ENCODE measurements at places on chromosomes 11 and 22. TPM values are rescaled to one million over a fixed set of nuclear protein-coding genes. Genes with fewer than 3 reads are reported as not detected.

DNA sequence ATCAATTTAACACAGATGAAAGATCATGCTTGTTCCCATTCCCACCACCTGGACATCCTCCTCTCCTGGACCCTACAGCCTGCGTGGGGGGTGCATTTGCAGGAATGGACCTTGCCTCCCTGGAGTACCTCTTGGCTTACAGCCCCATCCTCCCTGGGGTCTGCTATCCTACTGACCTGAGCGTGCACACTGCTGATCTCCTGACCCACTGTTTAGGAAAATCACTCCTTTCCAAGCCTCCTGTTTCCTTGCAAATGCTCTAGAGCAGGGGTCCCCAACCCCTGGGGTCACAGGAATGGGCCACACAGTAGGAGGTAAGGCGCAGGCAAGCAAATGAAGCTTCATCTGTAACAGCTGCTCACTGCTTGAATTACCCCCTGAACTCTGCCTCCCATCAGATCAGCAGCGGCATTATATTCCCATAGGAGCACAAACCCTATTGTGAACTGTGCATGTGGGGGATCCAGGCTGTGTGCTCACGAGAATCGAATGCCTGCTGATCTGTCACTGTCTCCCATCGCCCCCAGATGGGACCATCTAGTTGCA is 88.2 kb upstream of the SEPTIN5 start:
- no peak for DNase-seq

- DNase-seq, result no peak
Measured at GRCh38 chr11:56849250-56849649, 100.8 kb upstream of the OR9G4 start.

GRCh38 chr22:30192427-30192826 is 54.1 kb downstream of the LIF start:
- DNase-seq, result no peak

DNA sequence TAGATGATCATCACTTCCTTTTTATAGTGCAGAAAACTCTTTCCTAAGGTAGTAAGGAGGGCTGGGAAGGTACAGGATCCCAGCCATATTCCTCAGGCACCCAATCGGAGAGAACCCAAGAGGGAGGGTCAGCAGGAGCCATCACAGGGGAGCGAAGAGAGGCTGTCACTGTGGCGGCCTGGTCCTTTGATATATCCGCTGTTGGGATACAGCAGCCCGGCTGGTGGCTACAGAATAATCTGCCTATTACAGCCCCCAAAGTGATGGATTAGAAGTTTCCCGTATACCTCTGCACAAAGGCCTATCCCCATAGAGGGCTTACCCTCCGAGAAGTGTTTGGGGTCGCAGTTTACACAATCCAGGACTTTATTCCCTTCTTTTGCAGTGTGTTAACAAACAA is 48.5 kb downstream of the OR4D9 start:
- DNase-seq, result no peak

DNA sequence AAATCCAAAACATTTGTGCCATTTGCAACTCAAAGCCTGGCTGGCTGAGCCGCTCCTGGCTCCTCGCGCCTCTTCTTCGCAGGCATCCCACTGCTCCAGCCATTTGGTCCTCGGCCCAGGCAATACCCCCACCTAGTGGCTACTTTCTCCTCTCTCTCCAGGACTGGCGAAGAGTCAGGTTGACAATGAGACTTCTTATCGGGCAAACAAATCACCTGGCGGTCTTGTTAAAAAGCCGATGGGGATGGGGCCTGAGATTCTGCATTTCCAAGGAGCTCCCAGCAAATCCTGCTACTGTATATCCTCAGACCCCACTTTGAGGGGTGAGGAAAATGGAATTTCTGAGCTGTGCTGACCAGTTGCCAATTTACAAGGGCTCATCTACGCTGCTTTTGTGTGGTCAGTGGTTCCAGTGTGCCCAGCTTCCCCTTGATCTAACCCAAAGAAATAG is 89.0 kb downstream of the ISX start:
- peak; percentile 48 for DNase-seq

GRCh38 chr11:69919659-69920344 is 100.6 kb upstream of the FGF3 start:
- no peak for DNase-seq

DNA sequence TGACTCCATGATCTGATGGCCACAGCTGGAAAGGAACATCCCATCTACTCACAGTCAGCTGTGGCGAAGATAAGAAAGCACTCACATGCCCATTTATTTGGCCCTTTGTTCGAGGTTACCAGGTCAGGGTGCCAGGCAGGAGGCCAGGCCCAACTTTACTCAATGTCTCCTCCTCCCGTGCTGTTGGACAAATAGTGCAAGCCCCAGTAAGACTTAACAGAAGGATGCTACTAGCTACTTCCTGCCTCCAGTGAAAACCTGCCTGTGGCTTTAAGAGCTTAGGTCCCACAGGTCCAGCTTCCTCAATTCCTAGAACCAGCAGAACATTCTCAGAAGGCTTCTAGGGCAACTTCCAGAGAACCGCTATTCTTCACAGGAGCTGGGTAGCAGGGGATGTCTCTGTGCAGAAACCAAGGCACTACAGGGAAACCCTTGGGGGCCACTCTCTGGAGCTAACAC is 12.9 kb upstream of the CRY2 start:
- no peak for DNase-seq

GRCh38 chr11:33618956-33619355 is 81.7 kb downstream of the C11orf91 start:
- no peak for DNase-seq

DNA sequence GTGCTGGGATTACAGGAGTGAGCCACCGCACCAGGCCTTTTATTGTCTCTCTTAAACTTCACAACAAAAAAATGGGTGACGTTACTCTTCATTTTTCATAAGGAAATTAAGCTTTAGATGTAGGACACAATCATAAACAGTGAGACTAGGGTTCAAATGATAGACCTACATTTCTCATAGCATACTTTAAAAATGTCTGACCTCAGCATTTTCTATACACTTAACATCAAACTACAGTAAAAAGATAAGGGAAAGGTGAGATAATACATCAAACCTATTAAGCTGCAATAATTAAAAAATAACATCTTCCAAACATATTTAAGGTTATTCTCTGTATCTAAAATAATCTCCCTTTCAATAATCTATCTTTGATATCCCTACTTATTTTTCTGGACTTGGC is 914.2 kb downstream of the FAM181B start:
- DNase-seq, result no peak

DNA sequence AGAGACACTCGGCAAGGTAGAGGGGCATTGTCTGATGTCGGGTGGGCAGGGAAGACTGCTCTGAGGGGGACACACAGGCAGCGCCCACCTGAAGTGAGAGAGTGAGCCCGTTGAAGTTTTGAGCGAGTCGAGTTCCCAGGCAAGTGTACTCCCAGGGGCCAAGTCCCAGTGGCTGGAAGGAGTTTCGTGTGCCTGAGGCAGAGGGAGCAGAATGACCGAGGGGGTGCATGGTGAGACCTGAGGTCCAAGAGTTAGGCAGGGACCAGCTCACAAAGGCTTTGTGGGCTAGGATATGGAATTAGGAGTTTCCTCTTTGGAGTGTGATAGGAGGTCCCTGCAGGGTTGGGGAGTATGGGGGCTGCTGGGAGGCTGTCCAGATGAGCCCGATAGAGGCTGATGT is 6.2 kb downstream of the SCN2B start:
- DNase-seq, result no peak

DNA sequence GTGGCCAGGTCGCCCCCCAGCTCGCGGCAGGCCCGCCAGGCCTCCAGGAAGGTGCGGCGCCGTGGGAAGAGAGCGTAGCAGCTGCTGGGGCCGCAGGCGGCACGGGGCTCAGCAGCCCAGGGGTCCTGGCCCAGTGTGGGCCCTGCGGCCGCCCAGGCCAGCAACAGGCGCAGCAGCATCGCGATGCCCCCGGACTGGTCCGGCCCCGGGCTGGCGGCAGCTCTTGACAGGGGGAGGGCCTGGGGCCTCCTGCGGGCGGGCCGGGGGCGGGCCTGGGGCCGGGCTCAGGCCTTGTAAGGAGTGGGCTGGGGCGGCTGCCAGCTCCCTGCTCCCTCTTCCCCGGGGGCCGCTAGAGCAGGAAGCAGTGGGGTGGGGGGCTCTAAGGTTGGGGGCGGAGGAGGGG is at the start of gene CD248:
Gene CD248, minus strand, starts transcription at position 196 of the 403 bp plus-strand sequence. Its CDS starts 17 bp downstream, at position 179.
- DNase-seq, result peak; percentile 83

GRCh38 chr22:50563413-50564160 is 868 bp upstream of the SYCE3 start:
- DNase-seq, result no peak

- DNase-seq, result no peak
Measured at GRCh38 chr11:132475026-132475425, 1057.3 kb downstream of the OPCML start.

DNA sequence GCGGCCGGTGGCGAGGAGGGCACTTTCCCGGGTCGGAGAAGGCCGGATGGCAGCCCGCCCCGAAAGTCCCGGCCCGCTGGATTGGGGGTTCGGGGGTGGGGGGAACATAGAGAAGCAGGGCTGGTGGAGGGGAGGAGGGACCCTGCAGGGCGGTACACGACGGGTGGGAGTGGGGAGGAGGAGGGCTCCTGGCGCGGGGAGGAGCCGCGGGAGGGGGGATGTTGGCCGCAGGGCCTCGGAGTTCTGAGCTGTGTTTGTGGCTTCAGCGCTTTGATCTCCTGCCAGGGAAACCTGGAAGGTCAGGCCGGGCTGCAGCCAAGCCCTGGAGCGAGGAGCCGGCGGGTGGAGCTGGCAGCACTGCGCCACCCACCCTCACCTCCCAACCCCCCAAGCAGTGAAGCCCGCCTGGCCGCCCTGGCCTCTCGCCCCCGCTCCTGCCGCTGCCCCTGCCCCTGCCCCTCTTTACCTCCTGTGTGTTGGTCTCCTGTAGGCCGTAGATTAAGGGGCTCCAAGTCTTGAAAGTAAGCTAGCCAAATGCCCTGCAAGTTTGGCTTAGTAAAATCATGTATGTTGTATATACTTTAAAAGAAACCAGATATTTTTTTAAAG is 30.9 kb downstream of the C22orf31 start:
- no peak for DNase-seq

DNA sequence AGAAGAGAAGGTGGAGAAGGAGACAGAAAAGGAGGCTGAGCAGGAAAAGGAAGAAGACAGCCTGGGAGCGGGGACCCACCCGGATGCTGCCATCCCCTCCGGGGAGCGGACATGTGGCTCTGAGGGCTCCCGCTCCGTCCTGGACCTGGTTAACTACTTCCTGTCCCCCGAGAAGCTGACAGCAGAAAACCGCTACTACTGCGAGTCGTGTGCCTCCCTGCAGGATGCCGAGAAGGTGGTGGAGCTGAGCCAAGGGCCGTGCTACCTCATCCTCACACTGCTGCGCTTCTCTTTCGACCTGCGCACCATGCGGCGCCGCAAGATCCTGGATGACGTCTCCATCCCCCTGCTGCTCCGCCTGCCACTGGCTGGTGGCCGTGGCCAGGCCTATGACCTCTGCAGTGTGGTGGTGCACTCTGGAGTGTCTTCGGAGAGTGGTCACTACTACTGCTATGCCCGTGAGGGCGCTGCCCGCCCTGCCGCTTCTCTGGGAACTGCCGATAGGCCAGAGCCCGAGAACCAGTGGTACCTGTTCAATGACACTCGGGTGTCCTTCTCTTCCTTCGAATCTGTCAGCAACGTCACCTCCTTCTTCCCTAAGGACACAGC is 21.4 kb downstream of the USP35 start:
- no peak for DNase-seq

DNA sequence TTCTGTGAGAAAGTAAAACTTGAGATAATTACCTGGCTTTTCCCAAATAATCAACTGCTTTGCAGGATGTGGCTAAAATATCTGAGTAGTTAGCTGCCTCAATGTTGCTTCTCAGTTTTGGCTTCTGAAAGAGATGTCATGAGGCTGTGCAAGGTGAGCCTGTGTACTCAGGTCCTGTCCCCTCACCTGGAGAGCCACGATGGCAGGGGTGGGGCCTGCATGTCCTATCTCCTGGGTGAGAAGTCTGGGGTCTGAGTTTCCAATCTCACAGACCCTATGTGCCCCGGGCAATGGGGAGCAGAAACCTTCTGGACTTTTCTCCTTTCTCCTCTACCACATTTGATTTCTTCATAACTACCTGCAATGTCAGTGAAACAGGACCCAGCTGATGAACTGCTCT is 338.6 kb upstream of the B3GAT1 start:
- no peak for DNase-seq

GRCh38 chr11:33376331-33377310 is 119.4 kb downstream of the HIPK3 start:
- no peak for DNase-seq

DNA sequence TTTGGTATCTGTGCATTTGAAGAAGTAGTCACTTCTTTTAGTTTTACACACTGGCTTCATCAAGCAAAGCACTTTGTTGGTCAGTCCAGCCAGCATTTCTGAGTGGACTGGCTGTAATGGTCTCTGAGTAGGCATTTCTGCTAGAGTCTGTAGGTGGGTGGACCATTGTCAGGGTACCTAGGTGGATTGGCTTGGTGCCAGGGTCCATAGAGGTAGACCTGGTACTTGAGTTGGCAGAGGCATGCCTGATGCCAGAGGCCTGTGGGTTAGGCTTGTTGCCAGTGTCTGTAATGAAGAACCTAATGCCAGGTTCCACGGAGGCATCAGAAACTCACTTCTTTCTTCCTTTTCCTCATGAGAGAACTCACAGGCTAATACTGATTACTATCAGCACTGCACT is 157.9 kb upstream of the C11orf87 start:
- DNase-seq, result no peak

- DNase-seq, result no peak
Measured at GRCh38 chr11:68133761-68134160, 12.6 kb upstream of the CHKA start.

- DNase-seq, result no peak
Measured at GRCh38 chr11:103378931-103379330, 269.7 kb downstream of the DYNC2H1 start.

- DNase-seq, result no peak
Measured at GRCh38 chr11:41403458-41403857, 56.0 kb downstream of the LRRC4C start.

CARD10 gene
- polyA plus RNA-seq, result 10.1 TPM

C11orf52 gene
- 2.9 TPM for polyA plus RNA-seq

CABP7 gene
- polyA plus RNA-seq, result 0.05 TPM

TRPM5 gene
- 0.08 TPM for polyA plus RNA-seq

SLC5A12 gene
- 0.32 TPM for polyA plus RNA-seq

WBP2NL gene
- 1.7 TPM for polyA plus RNA-seq

OR6A2 gene
- polyA plus RNA-seq, result not detected

BRD1 gene
- 24.9 TPM for polyA plus RNA-seq

CADM1 gene
- polyA plus RNA-seq, result 26.6 TPM

TENM4 gene
- 12.6 TPM for polyA plus RNA-seq

OR5B2 gene
- polyA plus RNA-seq, result not detected

DCHS1 gene
- 35.3 TPM for polyA plus RNA-seq

GRAMD4 gene
- 32.6 TPM for polyA plus RNA-seq

All from muscle of arm (tissue), 14 donors.